ENCODE measurements at places on chromosomes 12 and 14. TPM values are rescaled to one million over a fixed set of nuclear protein-coding genes. Genes with fewer than 3 reads are reported as not detected.

PTGR2 gene
- polyA plus RNA-seq = 8.8 TPM

GLIPR1L1 gene
- polyA plus RNA-seq = not detected

CLEC14A gene
- 4.0 TPM for polyA plus RNA-seq

MED6 gene
- polyA plus RNA-seq = 9.9 TPM

ZNF26 gene
- polyA plus RNA-seq = 5.0 TPM

DNA sequence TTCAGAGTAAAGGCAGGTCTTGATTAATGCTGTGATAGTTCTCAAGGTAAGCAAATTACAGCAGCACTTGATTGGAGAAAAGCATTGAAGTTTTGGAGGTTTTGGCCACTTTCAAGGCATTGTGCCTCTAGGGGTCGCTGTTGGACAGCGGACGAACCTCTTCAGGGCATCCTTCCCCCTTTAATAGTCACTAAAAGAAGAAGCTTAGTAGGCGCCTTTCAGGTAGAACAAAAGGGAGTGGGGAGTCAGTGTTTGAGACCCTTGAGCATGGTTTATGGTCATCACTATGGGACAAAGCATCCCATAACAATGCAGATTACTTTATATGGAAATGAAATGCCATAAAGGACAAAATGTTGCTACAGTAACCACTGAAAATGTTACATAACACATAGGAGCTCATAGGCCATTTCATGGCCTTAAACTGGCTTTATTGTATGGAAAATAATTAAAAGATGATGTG, 199.5 kb upstream of the DCN start:
- peak; percentile 80 for DNase-seq

OVCH1 gene
- polyA plus RNA-seq = 0.16 TPM

EPYC gene
- polyA plus RNA-seq = not detected

- DNase-seq = peak; percentile 38
These were observed 54.5 kb upstream of the FRS2 start for GRCh38 chr12:69415471-69416275.

- DNase-seq = no peak
These were observed 873 bp upstream of the GSC start for GRCh38 chr14:94770815-94771157.

CAND1 gene
- 13.3 TPM for polyA plus RNA-seq

OR4E2 gene
- polyA plus RNA-seq = not detected

DNA sequence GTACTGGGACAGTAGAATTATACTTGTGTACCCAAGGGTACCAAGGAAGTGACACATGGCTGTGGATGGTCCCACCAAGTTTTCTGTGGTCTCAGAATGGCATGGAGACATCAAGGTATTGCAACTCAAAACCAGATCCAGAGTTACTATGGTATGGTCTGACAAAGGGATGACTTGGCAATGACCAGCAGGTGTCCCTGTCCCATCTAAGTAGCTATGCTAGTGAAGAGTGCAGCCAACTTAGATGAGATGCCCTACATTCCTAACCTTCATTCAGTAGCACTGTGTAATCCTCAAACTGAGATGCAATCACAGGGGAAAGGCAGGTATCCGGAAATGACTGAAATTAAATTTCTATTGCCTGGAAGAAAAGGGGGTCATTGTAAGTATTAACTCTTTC, 188.7 kb upstream of the TMEM260 start:
- DNase-seq = no peak

ESRRB gene
- polyA plus RNA-seq = not detected

PRB2 gene
- polyA plus RNA-seq = not detected

CACNA2D4 gene
- polyA plus RNA-seq = 1.4 TPM

GRCh38 chr14:91230397-91231035, 14.0 kb downstream of the GPR68 start:
- DNase-seq = no peak

IL22 gene
- not detected for polyA plus RNA-seq

DNA sequence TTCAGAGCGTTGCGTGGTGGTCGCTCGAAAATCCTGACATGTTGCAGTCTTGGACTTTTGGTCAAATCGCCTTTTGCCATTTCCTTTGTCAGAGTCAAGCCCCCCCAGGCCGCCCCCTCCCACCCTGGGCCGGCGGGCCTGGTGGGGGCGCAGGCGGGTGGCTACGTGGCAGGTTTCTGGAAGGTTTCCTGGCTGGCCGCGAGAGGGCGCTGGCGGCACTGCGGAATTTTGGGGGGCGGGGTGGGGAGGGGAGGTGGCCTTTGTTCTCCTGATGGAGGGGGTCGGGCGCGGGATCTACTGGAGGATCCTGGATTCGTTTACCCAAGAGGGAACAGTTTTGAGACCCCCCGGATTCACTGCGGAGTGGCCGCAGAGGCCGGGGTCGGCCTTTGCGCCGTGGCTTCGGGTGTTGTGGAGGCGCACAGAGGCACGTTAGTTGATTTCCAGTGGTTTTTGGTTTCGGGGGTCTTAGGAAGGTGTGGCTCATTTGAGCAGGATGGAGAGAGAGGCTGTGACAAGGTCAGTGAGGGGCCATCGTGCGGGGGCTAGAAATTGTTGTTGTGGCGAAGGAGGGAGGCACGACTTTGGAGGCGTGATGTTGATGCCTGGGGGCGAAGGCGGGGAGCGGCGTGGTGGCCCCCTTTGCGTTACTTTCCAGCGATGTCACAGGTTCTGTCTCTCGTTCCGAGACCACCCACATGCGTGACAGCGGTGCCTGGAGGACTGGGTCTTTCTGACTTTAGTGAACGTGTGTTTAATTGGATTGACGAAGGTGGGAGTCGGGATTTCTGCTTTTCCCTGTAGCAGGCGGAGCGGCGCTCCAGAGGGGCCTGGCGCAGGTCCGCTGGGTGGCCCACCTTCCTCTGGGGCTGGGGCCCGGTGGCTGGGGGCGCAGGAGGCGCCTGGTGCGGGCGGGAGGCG, 1.4 kb downstream of the MEG3 start:
- no peak for DNase-seq

NGB gene
- polyA plus RNA-seq = 6.3 TPM

GRCh38 chr12:41452838-41453407, 264.8 kb downstream of the PDZRN4 start:
- DNase-seq = no peak

DNA sequence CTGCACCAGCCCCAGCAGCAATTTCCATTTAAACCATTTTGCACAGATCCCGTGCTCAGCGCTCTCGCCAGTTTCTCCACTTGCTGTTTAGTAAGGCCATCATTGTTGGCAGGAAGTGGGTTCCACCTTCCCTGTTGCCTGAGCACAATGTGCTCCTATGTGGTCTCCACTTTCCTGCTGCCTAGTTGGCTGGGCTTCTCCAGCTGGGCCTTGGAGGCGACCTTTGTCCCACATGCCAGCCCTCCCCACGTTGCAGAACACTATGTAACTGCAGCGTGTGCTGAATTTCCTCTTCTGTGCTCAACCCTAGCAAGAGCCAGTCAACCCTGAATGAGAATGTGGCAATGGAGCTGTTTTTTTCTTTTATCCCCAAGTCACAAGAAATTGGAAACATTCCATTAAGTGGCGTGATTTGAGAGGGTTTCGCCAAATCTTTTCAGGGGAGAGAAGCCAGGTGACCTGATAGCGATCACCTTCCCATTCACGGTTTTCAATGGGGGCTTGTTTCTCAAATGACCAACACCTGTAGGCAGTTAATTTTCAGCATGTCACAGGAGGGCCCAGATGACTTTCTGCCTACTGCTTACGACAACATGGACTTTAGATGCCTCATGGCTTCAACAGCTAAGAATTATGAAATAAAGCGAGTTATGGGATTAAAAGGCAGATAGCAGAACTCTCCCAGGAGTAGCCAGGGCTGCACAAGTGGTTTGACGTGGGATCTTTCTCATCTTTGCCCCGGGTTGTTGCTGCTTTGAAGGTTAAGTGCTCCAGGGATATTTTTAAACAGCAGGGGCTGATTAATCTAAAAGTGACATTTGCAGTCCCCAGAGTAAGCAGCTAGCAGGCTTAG, at the start of gene ACACB:
ACACB (plus strand) TSS at position 830 of the 853 bp plus-strand sequence. CDS start 22,819 bp downstream, outside the sequence.
- peak; percentile 86 for DNase-seq

TBC1D30 gene
- 3.7 TPM for polyA plus RNA-seq

DNA sequence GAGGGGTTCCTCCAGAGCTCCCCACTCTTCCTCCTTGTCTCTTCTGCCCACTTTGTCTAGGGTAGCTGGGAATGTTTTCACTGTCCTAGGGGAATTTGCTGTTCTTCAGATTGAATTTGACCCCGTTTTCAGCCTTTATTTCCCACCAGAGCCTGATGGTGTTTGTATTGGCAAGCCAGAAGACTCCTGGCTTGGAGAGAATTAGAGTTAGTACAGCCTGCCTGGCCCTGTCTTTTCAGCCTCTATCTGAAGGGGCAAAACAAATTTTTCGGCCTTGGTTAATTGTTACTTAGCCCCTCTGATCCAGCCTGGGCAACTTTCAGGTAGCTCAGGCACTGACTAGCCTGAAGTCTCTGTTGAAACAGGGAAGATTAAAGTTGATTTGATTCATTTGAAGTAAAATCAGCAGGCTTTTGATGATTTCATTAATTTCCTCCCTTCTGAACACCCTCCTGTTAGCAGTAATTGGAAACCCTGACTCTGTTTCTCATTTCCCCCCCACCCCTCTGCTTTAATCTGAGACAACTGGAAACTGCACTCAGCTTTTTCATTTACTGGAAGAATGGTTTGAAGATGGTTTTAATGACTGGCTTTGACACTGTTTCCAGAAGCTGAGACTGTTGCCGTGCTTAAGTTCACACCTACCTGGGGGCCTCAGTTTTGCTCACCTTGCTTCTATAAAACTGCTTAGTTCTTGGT, 63.3 kb downstream of the SUSD6 start:
- peak; percentile 31 for DNase-seq

- peak; percentile 18 for DNase-seq
These were observed 25.2 kb downstream of the SLC25A47 start for GRCh38 chr14:100348253-100348729.

KICS2 gene
- polyA plus RNA-seq = 15.4 TPM

- DNase-seq = no peak
These were observed 4.4 kb upstream of the AVPR1A start for GRCh38 chr12:63155375-63155774.

DNA sequence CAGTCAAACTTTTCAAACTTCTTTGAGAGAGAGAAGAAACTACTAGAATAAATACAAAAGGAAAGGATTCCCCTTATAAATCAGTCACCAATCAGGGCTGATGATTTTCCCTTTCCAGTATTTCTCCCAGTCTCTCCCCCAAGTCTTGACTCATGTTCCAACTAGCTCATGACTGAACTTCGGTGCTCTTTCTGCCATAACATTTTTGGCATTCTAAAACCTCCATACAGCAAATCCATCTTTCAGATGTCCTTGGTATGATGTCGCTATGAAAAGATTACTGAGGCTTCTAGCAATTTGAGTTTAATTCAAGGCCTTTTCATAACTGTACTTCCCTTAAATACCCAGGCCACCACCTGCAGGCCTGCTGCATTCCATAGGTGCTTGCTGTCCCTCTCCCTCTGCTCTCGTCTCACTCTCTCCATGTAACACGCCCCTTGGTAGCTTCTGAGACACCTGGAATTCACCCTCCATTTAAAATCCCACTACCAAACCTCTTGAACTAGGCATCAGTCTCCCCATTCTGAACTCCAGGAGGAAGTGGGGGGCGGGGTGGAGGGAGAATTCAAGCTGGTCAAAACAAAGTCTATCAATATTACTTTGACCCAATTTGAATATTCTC, 2.4 kb downstream of the PRKD1 start:
- DNase-seq = no peak

GRCh38 chr12:47408171-47408871, 297.5 kb downstream of the RPAP3 start:
- DNase-seq = no peak

- no peak for DNase-seq
These were observed 76.6 kb downstream of the TUNAR start for GRCh38 chr14:95953111-95953724.

DNA sequence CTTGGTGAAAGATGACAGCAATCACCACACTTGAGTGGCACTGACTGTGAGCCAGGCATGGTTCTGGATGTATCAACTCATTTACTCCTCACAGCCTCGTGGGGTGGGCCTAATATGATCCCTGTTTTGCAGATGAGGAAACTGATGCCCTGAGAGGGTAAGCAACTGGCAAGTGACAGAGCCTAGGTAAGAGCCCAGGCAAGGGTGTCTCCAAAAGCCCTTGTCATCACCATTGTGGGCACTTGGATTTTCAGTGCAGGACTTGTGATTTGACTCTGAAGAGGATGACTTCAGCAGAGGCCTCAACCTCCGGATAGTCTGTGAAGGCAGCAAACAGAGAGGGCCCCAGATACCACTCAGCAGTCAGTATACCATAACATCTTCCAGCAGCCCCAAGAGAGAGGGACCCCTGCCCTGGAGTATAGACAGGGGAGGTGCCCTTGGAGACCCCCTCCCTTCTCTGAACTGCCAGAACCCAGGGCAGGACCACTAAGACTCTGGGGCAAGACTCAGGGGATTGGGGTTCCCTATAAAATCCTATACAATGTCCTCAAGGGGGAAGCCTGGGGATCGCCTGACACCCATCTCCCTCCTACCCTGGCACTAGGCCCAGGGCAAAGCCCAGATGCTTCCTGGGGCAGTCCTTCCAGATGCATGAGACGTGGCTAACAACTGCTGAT, 7.1 kb upstream of the KRT5 start:
- peak; percentile 14 for DNase-seq

RPL10L gene
- not detected for polyA plus RNA-seq

DNA sequence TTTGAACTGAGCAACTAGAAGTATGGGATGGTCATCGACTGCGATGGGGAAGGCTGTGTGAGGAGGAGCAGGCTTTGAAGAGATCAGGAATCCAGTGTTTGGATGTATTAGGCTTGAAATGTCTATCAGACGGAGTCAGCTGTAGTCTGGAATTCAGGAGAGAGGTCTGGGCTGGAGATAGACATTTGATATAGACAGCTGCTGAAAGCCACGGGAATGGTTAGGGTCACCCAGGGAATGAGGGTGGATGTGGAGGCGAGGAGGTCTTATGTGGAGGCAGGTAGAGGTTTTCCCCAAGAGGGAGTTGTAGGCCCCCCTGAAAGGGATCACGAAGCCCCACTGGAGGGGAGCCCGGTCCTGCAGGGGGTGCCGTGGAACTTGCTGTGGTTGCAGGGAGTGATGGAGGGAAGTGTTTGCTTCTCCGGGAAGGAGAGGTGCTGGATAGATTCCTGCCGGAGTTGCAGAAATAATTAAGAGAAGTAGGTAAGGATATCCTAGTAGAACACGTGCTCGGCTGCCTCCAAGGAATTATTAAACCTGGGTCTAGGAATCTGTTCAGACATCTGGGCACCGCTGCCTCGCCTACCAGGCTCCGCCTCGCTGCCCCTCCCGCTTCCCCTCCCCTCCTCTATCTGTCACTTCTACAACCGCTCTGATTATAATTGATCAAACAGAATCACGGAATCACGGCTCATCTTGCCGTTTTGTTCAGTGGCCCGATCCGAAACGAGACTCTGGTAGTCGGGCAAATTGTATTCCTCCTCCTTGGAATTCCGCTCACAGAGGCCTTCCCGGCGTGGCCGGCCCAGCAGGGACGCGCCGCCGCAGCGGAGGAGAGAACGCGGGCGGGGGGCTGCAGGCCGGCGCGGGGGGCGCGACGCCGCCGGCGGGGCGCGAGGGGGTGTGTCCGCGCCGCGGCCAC, 826 bp upstream of the CACNA1C start:
- DNase-seq = no peak

GRCh38 chr14:46596236-46596635, 55.3 kb downstream of the RPL10L start:
- no peak for DNase-seq

GRCh38 chr12:66548338-66549049, 130.4 kb downstream of the GRIP1 start:
- DNase-seq = no peak

Data from adrenal gland (tissue), 19 donors.